Right atrium auricular region (tissue), 2 donors: ENCODE measurements at places on chromosomes 11 and 22.
A peak's percentile ranks its signal among the peaks of the same experiment; 100 is the strongest.

DNA sequence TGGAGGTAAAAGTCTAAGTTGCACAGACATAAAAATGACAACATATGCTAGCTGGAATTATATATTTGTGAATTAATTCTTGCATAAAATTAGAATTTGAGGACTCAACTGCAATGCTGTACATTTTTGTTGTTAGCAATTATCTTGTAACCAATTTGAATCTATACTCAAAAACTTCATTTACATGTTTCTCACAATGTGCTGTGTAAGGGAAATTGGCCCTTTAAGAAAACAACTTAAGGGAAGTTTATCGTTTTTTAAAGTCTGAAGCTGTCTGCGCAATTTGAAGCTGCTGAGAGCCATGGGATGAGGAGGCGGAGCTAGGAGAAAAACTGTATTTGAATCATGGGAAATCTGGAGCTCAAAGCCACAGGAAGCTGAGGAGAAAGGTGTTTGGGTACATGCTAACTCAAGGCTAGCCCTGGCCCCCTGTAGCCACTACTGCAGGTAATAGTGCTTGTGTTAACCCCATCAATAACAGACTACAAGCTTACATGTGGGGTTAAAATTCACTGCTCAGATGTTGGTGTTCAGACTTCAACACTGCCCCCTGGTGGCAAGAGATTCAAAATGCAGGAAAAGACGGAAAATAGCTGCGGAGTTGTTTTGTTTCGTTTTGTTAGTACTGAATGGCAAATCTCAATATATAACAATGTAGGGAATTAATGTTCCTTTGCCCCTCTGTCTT, 126.1 kb downstream of the BRD1 start:
- DNase-seq = no peak

GRCh38 chr11:130167146-130167545, 7.6 kb downstream of the ST14 start:
- DNase-seq = no peak

GRCh38 chr11:46121724-46122477, 647 bp upstream of the PHF21A start:
- peak; percentile 82 for DNase-seq

DNA sequence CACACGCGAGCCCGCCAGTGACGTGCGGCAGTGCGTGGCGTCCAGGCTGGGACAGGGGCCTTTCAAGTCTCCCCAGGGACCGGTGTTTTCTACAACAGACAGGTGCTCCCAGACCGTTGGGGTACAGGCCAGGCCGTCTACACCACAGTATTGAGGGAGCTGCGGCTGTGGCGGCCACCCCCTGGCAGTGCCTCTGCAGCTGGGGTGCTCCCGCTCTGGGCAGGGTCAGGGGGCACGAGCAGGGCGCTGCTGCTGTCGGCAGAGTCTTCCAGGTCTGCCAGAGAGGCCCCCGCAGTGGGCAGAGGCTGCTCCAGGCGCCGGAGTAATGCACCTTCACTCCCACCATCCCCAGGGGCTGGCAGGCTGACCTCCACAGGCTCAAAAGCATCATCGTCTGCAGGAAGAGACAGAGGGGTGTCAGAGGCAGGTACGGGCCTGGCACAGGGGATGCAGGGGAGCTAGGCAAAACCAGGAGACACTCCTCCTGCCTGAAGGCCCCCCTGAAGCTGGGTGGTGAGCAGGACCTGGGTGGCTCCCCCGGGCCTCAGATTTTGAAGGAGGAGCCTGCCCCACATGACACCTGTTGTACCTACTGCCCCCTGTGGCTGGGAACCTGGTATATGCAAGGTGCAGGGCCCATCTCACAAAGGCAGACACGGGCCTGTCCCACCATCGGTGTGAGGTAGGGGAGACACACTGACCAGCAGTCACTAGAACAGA, 83.3 kb downstream of the DGCR2 start:
- DNase-seq = no peak

- no peak for DNase-seq
These were observed 24.1 kb upstream of the CLMP start for GRCh38 chr11:123219066-123219690.

DNA sequence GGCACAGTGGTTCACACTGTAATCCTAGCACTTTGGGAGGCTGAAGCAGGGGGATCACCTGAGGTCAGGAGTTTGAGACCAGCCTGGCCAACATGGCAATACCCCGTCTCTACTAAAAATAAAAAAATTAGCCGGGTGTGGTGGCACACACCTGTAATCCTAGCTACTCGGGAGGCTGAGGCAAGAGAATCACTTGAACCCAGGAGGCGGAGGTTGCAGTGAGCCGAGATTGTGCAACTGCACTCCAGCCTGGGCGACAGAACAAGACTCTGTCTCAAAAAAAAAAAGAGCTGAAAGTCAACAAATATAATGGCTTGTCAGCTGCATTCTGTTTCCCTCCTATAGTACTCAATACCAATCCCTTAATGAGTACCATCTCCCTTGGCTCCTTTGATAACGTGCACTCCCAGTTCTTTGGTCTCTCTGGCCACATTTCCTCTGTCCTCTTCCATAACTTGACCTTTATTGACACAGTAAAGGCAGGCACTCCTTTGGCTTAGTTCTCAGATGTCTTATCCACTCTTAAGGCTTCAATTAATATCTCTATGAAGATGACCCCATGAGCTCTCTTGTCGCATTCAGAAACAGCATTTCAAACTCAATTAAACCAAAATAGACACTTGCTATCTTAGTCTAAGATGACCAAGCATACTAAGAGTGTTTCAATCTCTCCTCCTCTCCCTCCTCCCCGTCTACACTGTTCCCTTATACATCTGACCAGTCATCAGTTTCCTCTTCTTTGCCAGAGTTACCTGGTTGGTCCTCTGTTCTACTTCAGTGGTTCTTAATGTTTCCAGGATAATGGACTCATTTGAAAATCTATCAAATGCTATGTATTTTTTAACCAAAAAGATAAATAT, 4.8 kb downstream of the MAPK1 start:
- no peak for DNase-seq

DNA sequence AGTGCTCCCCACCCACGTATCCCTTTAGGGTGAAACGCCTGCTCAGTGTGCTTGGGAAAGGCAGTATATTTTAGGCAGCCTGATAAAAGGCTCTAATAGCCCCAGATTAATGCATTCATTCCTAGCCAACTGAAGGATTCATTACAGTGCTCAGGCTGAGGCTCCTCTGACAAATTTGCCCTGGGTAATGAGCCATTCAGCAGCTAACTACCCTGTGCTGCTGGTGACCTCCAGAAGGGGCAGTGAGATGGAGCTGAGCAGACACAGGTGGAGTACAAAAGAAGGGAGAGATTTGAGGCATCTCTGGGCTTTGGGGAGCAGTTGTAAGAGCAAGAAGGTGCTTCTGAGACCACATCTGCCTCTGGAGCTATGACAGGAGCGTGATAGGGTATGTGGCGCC, 817.0 kb downstream of the NTM start:
- DNase-seq = no peak

- peak; percentile 77 for DNase-seq
These were observed at the start of gene SGSM1 for GRCh38 chr22:24805790-24806662. SGSM1 (plus strand) TSS chr22:24806211; CDS start chr22:24806326, 115 bp downstream.

GRCh38 chr11:74020539-74020938, 11.7 kb upstream of the UCP3 start:
- no peak for DNase-seq

GRCh38 chr11:6410695-6411430, 8.0 kb downstream of the APBB1 start:
- no peak for DNase-seq

DNA sequence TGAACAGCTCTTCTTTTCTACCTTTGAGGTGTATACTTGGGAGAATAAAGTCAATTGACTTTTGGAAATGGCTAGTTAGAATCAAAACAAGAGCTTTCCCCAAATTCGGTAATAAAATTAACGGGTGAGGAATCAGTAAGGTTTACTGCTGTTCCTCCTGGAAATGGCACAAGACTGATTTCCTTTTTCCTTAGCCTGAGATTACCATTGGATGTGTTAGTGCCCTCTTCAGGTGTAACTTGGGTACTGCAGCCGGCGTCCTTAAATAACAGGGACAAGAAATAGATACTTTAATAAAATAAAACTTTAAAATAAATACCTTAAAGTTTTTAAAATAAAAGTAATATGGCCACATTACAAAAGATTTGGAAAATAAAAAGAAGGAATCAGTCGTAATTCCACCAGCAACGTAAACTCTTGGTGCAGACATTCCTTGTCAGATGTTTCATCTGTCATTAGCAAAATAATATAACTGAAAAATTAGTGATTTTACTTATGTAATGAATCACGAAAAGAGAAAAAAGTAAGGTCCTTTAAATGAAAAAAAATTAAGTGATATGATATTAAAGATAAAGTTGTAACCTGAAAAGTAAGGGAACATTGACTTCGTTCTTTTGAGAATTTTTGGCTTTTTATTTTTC, 29.7 kb downstream of the ZFTA start:
- peak; percentile 93 for DNase-seq

DNA sequence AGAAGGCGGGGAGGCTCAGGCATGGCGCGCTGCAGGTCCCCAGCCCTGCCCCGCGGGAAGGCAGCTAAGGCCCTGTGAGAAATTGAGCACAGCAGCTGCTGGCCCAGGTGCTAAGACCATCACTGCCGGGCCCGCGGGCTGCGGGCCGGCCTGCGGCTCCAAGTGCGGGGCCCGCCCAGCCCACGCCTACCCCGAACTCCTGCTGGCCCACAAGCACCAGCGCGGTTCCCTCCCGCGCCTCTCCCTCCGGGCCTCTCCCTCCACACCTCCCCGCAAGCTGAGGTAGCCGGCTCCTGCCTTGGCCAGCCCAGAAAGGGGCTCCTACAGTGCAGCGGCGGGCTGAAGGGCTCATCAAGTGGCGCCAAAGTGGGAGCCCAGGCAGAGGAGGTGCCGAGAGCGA, 4.6 kb upstream of the RDX start:
- DNase-seq = no peak

GRCh38 chr11:2100361-2101170, 38.6 kb downstream of the IGF2 start:
- DNase-seq = no peak

DNA sequence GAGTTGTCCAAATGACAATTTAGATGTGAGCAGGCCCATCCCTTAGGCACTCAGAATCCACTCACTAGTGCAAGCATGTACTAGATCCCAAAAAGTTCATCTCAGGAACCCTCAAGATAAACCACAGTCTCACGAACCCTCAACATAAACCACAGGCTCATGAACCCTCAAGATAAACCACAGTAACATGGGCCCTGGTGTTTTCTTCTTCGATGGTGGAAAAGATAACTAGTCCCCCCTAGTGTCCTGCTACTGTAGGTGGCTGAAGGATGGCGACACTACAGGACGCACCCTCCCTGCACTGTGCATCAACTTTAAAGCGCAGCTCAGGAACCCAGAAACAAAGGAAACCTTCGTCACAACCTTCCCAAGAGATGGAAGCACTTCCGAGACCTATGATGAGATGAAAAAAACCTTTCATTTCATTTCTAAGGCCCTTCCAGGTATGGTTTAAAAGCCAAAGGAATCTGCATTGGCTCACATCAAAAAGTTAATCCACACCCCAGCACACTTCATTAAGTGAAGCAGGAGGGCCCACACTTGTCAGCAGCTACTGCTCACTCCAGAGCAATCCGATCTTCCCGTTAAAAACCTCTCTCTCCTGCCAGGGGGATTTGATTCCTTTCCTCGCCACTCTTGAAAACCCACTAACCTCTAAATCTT, 2.4 kb downstream of the LARGE1 start:
- no peak for DNase-seq

- DNase-seq = no peak
These were observed 15.4 kb downstream of the ASRGL1 start for GRCh38 chr11:62352355-62353336.

GRCh38 chr22:45008186-45008681, 1.6 kb downstream of the PHF21B start:
- no peak for DNase-seq

DNA sequence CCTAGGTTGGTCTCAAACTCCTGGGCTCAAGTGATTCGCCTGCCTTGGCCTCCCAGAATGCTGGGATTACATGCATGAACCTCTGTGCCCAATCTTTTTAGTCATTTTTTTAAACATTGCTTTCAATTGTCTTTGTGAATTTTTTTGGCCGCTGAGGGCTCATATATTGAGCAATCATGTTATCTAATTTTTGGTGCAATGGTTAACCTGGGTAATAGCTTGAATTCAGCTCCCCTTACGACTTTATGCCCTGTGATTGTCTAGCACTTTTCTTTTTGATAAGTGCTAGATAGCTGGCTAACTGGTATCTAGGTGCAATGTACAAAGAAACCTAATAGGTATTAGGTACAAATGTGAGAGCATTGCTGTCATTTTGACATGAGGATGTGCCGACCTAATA, 35.3 kb upstream of the CAT start:
- no peak for DNase-seq

- DNase-seq = no peak
These were observed 27.9 kb downstream of the NAV2 start for GRCh38 chr11:19740586-19740985.

DNA sequence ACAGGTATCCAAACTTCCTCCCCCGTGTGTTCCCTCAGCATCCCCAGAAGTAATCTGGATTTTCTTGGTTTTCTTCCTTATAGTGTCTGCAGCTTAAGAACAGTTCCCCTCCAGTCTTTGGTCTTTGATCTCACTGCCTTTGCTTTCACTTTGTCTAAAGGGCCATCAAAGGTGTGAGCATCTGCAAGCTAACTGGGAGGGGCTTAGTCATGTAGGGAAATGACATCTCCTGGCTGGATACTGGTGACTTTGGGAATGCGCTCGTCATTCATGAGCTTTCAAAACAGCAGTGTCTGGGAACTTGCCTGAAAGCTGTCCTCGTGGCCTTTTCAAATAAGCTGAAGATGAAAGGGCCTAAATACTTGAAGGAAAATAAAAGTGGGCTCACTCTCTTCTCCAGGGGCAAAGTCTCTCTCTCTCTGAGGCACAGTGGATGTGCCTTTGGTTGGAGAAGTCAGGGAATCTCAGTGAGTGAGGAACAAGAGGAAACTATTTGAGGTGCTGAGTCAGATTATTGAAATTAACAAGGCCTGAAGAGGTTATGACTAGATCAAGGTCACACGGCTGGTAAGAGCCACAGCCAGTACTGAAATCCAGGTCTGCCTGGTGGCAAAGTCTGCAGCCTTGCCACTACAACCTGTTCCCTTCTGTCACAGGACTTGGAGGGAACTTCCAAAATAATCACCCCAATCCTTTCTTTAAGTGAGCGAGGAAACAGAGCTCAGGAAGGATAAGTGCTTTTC, 45.6 kb upstream of the TENM4 start:
- no peak for DNase-seq

GRCh38 chr11:86453290-86454030, 78.8 kb downstream of the CCDC81 start:
- DNase-seq = no peak

- DNase-seq = no peak
These were observed 1.7 kb upstream of the MYEOV start for GRCh38 chr11:69292221-69292648.
